ENCODE measurements at places on chromosomes 1 and 21.
A peak's percentile ranks its signal among the peaks of the same experiment; 100 is the strongest.

DNA sequence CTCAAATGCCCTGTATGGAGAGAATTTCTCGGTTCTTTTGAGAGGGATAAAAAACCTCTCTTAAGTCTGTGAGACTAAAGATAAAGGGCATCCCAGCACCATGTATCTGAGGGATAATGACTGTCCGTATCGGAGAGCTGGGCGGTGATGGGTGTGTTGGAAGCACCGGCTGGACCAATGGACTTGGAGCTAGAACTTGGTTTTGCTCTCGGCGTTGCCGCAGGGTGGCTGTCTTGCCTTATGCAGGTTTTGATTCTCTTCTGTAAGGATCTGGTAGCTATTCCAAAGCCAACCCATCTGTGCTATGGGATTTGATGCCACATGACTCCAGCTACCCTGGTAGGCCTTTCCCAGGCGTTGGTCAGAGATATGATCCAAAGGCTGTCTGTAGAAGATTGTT, 348.8 kb downstream of the KIF26B start:
- no peak for DNase-seq

GRCh38 chr1:240526312-240526711, 85.6 kb downstream of the GREM2 start:
- no peak for DNase-seq

DNA sequence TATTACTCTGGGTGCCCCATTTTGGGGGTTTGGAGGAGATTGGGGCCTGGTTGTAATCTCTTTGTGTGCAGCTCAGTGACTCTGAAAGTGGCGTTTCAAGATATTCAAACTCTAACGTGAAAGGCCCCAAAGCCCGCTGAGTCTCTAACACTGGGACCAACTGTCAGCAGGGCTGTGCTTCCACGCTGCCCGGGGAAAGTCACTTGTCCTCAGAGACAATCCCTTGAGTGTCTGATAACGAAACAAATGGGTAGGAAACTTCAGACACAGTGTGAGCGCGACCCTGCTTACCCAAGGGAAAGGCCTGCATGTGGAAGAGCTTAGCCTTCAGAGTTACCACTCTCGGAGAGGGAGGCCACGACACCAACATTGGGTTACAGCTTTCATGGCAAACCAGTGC, 837 bp downstream of the UBASH3A start:
- DNase-seq = no peak

GRCh38 chr21:23111070-23111600, 2112.9 kb downstream of the NCAM2 start:
- no peak for DNase-seq

GRCh38 chr21:41442481-41443186, 16.6 kb downstream of the MX1 start:
- no peak for DNase-seq

DNA sequence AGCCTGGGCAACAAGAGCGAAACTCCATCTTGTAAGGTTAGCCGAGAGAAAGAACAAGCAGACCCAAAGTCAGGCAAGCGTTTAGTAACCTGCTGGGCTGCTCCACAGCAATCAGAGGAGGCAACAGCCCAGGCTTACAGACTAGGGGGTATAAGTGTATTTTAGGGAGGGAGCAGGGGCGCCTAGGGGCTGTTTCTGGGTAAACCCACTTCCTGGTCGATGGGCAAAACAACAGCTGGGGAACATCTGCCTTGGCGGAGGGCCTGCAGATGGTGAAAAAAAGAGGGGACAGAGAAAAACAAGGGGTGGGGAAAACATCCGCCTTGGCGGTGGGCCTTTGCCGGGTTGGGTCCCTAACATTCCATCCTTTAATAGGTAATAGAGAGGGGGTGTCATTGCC, 5.2 kb downstream of the TAS1R1 start:
- no peak for DNase-seq

DNA sequence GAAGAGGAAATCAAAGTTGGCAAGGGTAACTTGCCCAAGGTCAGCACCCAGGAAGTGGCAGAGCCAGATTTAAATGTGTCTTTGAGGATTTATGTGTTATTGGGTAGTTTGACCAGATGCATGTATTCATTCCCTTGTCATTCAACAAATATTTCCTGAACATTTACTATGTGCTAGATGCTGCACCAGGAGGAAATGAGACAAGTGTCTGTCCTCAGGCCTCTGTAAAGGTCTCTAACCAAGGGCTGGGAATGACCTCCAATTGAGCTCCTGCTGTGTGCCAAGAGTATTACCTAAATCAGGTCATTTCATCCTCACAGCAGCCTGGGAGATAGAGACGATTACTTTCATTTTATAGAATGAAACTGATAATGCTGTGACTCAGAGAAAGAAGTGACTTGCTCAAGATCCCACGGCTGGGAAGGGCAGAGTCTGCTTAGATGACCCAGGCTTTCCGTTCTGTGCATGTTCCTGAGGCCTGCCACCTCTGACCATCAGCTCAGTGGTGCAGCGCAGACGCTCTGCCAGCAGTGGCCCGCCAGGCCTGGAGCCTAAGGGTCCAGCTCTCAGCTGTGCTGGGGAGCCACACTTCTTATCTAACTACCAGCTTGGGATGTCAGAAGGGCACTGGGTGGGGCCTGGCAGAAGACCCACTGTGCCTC, 3.5 kb upstream of the TTC22 start:
- DNase-seq = no peak

GRCh38 chr1:7680207-7680954, 90.7 kb upstream of the VAMP3 start:
- DNase-seq = peak; percentile 21

DNA sequence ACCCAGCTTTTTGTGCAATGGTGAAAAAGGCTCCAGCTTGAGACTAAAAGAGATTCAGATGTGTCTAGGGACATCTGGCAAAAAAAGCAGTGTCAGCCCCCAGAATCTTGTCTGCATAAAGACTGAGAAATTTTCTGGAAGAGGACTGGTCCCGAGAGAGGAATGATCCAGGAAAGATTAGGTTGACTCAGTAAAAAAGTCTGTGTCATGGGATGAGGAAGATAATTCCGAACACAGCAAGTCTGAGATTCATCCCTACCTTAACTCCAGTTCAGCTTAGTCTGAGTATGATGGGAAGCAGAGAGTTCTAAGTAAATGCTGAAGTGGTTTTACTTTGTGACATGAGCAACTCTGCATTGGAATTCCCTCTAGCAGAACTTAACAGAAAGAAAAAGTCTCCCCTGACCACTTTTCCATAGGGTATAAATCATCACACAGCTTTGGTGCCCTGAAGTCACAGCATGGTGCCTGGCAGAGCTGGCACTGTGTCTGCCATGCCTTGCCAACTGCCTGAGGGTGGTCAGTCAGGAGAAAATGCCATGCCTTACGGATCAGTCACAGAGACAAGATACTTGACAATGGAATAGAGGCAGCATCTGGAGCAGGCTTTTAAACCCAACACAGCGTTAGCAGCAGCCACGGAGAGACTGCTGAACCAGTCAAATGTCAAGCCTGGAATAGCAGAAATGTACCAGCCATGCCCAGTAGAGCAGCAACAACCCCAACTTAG, 153.4 kb downstream of the ZC3H11B start:
- no peak for DNase-seq

GRCh38 chr1:244406337-244406736, 45.4 kb downstream of the ADSS2 start:
- no peak for DNase-seq

DNA sequence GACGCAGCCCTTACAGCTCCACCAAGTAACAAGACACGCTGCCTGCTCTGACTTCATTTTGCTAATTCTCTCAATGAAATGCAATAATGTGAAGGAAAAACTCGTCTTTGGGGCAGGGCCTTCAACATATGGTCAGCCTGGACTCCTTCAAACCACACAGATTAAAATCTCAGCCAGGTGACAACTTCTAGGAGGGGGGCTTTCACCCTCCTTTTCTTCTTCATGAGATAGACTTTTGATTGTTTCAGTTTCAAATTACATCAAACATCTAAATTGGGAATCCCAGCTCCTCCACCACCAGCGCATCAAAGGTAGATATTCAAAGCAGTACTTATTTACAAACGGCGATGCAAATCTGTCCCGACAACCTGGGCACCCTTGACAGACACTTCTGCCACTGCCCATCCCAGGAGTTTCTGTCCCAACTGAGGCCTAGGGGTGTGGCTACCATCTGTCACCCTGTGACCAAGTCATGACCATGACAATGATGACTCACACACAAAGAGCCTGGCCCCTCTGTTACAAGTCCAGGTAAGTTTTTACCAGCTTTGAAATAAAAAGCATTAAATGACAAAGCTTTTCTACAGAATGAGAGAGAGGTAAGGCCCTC, 29.7 kb downstream of the SSBP3 start:
- no peak for DNase-seq

- no peak for DNase-seq
Measured at GRCh38 chr21:38520511-38520910, 22.2 kb upstream of the ERG start.

- DNase-seq = peak; percentile 38
Measured at GRCh38 chr1:203765029-203765837, at the start of gene LAX1. Gene LAX1 (plus strand): TSS chr1:203765183. CDS start chr1:203765566, 383 bp downstream.

- DNase-seq = no peak
Measured at GRCh38 chr1:198788561-198789064, 149.8 kb downstream of the PTPRC start.

- DNase-seq = no peak
Measured at GRCh38 chr1:166066107-166066506, 100.7 kb downstream of the FAM78B start.

DNA sequence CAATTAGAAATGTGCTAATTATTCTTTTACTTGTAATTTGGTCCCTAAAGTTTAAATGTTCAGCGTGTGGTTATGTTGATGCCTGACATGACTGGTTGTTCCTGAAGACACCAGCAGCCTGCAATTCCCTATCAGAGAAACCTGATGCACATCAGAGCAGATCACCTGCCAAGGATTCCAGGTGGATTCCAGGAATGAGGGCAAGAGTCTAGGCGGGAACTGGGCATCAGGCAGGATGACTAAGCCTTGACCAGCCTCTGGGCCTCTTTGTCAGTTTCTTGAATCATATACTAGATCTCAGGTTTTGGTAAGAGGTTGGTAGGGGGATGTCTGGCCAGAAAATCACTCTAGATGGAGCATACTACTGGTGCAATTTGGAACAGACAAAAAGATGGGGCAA, 130.7 kb upstream of the TNR start:
- no peak for DNase-seq

DNA sequence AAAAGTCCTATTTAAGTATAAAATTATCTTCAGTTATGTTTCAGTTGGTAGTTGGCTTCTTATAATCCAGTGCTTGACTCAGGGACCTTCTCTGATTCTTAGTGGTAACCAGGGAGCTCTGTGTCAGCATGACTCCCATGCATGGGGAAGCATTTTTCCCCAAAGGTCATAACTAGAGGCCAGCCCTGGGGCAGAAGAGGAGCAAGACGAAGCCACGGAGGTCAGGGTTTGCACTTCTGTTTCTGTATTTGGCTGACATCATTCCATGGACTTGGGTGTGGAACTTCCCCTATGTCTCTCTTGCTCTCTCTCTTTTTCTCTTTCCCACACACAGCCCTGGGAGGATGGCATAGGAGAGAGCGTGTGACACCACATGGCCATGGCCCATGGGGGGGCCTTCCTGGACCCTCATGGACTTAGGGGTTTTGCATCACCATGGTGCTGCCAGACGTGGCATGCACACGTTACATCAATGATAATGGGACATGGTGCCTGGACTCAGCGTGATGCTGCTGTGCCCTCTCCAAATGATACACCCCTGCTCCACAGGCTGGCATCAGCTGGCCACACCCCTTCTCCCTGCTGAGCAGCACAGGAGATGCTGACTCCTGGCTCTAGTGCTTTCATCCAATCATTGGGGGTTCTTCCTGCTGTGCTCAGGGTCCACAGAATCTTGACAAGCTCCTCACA, 260.5 kb downstream of the KCNJ6 start:
- DNase-seq = no peak

GRCh38 chr1:228542981-228543380, 55.8 kb downstream of the RNF187 start:
- no peak for DNase-seq

DNA sequence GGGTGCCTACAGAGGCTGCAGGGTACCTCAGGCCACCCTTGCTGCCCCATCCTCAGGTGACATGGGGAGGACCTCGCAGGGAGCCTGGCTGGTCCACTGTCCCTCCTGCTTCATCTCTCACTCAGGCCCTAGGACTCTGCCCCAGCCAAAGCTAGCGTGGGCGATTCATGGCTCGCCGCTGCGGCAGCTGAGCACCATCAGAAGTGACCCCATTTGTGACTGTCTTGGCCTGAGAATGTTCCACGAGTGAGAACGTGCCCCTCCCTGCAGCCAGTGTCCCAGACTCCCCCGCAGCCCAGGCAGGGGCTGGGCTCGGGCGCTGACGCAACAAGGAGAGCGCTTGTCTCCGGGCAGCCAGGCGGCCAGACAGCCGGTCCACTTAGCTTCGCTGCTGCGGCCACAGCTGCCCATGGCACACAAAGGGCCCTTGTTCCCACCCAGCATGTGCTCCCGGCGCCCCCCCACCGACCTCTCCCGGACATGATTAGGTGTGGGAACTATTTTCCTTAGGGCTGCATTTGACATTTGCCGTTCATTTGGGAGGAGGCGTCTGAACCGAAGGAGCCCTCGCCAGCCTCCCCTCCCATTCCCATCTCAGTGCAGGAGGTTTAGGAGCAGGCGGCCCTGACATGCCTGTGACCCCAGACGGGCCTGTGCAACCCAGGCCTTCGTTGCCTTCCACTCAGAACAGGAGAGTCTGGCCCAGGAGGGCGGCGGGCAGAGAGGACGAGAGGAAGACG, 19.3 kb upstream of the POFUT2 start:
- DNase-seq = no peak

DNA sequence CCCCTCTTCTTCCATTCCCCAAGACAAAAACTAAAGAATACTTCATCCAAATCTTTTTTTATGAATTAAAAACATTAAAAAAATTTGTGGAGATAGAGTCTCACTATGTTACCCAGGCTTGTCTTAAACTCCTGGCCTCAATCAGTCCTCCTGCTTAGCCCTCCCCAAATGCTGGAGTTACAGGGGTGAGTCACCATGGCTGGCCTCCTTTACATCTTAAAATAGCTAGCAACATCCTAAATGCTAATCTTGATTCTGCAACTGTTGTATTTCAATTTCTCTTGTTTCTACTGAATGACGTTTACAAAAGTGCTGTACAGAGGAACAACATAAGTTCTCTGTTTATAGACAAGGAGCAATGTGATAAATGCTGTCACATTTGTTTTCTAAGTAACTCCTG, 483.5 kb downstream of the ADGRL2 start:
- no peak for DNase-seq

DNA sequence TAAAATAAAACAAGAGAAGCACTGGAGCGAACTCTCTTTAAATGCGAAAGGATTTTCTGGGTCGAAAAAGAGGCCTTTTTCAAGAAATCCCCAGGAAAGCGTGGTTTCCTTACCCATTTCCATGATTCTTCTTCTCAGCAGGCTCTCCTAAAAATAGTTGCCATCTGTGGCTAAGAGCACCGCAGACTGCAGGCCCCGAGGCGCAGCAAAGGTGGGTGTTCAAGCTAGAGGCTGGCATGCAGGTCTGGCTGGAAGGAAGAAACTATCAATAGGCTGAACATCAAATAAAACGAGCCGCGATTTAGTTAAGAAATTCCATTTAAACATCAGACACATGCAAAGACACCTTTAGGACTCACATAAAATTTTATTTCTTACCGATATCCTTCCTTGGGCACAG, 135.1 kb downstream of the ADAMTS1 start:
- DNase-seq = no peak

- no peak for DNase-seq
Measured at GRCh38 chr1:65388908-65389695, 31.4 kb upstream of the LEPR start.

GRCh38 chr1:34631126-34631525, 123.7 kb upstream of the GJB5 start:
- DNase-seq = no peak

Measured in activated CD4-positive, CD25-positive, alpha-beta regulatory T cell (primary cell).